ENCODE measurements at places on chromosomes 13 and 19.

DNA sequence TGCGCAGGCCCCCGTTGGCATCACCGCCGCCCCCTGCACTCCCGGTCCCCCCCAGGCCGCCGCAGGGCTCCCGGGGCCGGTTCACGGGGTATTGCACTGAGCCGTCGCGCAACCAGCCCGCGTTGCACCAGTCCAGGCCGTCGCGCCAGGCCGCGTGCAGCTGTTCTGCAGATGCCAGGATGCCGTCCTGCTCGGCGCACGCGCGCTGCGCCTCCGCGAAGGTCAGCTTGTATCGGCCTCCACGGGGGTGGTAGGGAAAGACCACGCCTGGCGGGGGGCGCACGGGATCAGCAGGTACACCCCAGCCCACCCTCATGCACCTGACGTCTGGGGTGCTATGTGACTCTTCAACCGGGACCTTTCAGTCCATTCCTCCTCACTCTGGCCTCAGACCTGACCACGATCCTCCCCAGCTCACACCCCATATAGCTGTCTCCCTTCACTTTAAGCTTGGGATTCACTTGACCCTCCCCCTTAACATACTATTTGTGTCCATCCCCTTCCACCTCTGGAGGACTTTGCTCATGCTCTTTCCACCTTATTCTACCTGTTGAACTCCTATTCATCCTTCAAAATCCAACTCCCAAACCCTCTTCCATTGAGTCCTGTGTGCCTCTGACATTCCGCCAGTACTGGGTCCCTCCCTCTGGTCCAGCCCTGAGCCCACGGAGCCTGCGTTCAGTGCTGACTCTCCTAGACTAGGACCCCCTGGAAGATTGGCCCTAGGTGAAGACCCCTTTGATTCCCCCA, 14.3 kb downstream of the TM6SF2 start:
- no peak for DNase-seq

DNA sequence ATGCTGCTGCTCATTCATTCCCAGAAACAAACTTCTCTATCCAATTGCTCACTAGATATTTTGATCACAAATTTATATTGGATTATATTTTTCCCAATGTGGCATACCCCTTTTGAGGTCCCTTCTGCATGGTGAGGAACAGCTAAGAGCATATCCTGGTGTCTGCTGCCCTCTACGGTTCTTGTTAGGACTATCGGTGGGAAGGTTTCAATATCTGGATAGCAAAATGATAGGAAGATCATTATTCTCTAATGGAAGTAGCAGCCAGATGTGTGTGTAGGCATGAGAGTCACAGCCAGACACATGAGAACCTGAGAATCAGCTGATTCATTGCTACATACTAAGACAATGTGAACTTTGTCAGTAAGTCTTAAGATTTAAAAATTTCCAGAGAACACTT, 1422.4 kb upstream of the MIR17HG start:
- no peak for DNase-seq

- DNase-seq = no peak
Observed at GRCh38 chr13:69092615-69093322, 1014.9 kb upstream of the ATXN8OS start.

DNA sequence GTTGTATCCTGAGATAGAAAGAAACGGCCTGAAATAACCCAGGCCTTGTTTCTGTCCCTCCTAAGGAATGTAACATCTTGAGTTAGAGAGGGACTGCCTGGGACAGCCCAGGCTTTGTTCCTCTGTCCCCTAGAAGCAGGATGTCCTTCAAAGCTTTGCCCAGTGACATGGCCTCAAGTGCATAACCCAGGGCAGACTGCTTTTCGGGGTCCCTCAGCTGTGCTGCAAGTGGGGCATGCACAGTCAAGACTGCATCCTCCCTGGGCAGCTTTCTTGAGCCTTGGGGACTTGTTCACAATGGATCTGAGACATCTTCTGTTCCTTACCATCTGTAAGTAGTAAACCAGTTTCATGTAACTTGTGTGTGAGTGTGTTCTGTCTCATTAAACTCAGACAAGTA, 7.5 kb upstream of the EPSTI1 start:
- no peak for DNase-seq

- no peak for DNase-seq
Observed at GRCh38 chr13:23445794-23446193, 12.3 kb upstream of the SACS start.

DNA sequence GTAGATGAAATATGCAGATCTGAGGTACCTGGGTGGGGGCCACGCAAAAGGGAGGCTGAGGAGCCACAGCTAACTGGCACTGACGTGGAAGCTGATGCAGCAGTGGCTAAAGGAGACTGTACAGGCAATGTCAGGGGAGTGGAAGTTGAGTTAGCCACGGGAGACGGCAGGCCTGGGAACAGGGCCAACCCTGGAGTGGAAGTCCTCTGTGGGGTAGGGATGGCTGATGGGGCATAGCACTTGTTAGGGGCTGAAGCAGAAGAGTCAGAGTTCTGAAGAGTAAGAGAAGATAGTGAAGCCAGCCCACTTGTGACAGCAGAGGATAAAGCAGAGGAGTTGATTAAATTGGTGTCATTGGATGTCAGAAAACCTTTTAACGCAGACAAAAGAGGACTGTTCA, 22.8 kb upstream of the STOML3 start:
- DNase-seq = no peak

DNA sequence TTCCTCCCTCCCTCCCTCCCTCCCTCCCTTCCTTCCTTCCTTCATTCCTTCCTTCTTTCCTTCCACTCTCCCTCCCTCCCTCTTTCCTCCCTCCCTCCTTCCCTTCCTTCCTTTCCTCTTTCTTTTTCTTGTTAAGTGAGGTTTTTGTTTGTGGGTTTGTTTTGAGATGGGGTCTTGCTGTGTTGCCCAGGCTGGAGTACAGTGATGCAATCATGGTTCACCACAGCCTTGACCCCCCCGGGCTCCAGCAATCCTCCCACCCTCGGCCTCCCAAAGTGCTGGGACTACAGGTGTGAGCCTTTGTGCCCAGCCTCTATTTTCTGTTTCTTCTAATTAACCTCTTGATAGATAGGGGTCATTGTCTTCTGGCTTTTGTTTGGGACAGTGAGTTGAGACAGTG, 19.4 kb downstream of the ELAVL3 start:
- no peak for DNase-seq

GRCh38 chr13:64277097-64277496, 2861.4 kb upstream of the PCDH20 start:
- DNase-seq = no peak

DNA sequence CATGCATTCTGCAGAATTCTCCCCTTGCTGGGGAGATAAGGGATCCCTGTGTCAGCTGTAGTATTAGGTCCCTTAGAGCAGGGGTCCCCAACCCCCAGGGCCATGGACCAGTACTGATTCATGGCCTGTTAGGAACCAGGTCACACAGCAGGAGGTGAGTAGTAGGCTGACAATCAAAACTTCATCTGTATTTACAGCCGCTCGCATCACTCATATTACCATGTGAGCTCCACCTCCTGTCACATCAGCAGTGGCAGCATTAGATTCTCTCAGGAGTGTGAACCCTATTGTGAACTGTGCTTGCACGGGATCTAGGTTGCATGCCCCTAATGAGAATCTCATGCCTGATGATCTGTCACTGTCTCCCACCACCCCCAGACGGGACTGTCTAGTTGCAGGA, 37.9 kb downstream of the CPAMD8 start:
- no peak for DNase-seq

- DNase-seq = no peak
Observed at GRCh38 chr19:53927739-53928138, 18.7 kb downstream of the CACNG7 start.

DNA sequence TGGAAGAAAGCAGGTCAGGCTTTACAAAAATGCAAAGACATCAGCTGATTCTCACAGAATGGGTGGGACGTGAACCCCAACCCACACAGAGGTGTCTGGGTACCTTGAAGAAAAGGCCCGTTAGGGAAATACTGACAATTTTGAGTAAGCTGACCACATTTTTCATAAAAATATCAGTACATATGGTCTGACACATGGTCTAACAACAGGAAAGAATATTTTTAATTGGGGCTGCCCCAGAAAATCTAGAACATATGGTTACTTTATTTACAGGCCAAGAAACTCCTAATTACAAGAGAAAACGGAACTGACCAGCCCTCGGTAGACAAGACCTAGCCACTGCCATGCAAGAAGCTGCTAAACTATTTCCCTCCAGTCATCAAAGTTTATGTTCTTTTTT, 48.7 kb upstream of the ITM2B start:
- no peak for DNase-seq

- no peak for DNase-seq
Observed at GRCh38 chr19:15022752-15023151, 26.5 kb upstream of the CASP14 start.

- peak; percentile 14 for DNase-seq
Observed at GRCh38 chr19:33194886-33195644, 935 bp downstream of the LRP3 start.

DNA sequence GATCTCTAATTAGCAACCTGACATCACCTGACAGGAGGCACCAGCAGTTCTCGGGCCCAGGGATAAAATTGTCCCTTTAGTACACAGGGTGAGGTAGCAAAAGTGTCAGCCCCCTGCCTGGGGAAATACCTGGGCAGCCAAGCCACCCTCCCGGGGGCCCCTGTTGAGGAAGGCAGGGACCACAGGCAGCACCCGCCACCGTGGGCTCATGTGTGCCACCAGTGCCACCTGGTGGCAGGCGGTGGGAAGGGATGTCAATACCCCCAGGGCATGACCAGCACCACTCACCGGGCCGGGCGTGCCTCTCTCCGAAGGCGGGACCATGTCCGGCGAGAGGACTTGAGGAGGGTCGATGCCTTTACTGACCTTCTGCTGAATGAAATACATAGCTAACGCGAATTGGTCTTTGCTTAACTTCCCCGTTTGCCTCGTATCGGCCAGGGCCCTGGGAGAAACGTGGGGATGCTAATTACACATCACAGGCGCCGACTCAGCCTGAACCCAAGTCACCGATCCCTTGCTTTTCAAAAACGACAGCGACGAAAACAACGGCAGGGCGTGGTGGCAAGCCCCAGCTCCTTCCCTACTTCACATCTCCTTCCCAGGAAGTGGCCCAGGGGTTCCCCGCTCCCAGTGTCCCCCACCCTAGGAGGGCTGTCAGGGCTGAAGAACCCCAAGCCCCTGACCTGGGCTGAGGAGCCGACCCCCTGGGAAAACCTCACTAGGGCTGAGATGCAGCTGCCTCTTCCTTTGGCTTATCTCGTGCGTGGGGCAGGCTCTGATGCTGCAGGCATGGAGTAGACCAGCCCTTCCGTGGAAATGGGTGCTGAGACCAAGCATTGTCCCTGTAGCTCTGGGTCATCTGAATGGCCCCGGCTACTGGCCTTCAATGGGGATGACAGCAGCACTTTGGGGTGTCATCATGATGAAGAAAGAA, 53.8 kb downstream of the EPS15L1 start:
- peak; percentile 91 for DNase-seq

DNA sequence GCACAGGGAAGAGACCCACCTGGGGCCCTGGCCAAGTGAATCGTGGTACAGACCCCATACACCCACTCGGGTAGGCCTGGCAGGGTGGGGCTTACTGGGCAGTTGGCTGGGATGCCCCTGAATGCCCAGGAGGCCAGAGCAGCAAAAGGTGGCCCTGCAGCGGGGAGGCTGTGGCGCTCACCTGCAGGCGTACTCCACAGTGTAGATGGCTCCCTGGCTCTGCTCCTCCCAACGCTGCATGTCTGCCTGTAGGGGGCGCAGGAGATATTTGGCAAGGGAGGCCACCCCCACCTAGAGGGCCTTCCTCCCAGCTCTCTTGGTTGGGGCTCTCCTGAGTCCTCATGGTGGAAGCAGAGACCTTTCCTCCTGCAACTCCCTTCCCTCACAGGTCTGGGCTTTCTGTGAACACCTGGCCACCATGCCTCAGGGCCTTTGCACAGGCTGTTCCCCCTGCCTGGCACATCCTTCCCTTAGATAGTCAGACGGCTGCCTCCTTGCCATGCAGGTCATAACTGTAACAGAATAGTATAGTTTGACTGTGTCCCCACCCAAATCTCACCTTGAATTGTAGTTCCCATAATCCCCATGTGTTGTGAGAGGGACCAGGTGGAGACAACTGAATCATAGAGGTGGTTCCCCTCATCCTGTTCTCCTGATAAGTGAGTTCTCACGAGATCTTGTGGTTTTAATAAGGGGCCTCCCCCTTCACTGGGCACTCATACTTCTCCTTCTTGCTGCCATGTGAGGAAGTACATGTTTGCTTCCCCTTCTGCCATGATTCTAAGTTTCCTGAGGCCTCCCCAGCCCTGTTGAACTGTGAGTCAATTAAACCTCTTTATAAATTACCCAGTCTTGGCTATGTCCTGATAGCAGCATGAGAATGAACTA, 5.9 kb downstream of the BORCS8 start:
- no peak for DNase-seq

DNA sequence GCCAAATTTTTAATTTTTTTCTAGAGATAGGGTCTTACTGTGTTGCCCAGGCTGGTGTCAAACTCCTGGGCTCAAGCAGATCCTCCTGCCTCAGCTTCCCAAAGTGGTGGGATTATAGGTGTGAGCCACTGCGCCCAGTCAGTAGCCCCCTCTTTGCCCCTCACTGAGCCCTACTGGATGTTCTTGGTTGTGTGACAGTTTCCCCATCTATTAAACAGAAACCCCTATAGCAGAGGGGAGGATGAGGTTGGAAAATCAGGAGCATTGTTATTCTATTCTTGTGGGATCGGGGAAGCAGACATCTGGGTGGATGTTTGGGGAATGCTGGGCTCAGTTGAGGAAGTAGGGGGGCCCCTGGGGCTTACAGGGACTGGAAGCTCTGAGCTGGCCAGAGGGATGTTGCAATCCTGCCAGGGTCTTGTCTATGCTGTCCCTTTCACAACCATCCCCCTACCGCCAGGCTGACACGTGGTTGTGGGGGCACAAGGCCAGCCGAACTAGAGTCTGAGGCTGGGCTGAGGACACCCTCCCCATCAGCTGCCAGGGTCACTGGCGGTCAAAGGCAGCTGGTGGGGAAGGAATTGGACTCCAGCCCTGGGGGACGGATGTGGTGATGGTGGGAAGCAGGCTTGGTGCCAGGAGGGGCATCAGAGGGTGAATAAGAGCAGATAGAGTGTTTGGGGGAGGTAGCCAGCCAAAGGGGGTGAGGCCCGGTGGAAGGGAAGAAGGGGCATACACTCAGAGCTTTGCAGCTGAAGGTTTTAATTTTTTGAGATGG, 10.9 kb downstream of the APOC1 start:
- DNase-seq = no peak

DNA sequence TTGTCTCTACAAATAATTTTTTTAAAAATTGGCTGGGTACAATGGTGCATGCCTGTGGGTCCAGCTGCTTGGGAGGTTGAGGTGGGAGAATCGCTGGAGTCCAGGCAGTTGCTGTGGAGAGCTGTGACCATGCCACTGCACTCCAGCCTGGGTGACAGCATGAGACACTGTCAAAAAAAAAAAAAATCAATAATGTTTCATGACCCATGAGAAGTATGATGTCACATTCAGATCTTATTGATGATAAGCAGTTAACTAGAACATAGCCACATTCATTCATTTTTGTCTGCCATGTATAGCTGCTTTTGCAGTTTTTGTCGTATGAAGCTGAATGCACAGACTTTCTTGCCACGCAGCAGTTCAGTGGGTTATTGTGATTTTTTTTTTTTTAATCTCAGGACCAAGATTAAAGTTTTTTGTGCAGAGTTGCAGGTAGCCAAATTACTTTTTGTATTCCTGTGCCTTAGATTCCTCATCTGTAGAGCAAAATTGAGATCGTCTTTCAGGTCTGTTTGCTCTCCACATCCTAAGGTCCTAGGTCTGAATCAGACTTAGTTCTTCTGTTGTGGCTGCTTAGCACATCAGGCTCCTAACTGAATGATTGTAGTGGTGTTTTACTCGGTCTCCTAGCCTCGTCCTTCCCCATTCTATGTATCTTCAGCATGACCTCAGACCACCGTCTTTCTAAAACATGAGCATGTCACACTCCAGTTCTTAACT, 145.2 kb downstream of the GGACT start:
- DNase-seq = no peak
